ENCODE measurements at places on chromosomes 6 and 20. TPM values are rescaled to one million over a fixed set of nuclear protein-coding genes. Genes with fewer than 3 reads are reported as not detected.

Gene NEU1
- total RNA-seq, result 25.4 TPM

Gene CALHM5
- 0.09 TPM for total RNA-seq

Gene C6orf136
- 13.2 TPM for total RNA-seq

Gene FILIP1
- total RNA-seq, result 0.28 TPM

Gene PET117
- total RNA-seq, result 27.3 TPM

Data from A549 treated with AZD2906 at 1 μM for 4 hours (cell line).